Glutamatergic neuron (in vitro differentiated cells): ENCODE measurements at places on chromosomes 13 and 19. TPM values are rescaled to one million over a fixed set of nuclear protein-coding genes. Genes with fewer than 3 reads are reported as not detected.
A peak's percentile ranks its signal among the peaks of the same experiment; 100 is the strongest.

RAB20 gene
- 1.7 TPM for total RNA-seq

DNA sequence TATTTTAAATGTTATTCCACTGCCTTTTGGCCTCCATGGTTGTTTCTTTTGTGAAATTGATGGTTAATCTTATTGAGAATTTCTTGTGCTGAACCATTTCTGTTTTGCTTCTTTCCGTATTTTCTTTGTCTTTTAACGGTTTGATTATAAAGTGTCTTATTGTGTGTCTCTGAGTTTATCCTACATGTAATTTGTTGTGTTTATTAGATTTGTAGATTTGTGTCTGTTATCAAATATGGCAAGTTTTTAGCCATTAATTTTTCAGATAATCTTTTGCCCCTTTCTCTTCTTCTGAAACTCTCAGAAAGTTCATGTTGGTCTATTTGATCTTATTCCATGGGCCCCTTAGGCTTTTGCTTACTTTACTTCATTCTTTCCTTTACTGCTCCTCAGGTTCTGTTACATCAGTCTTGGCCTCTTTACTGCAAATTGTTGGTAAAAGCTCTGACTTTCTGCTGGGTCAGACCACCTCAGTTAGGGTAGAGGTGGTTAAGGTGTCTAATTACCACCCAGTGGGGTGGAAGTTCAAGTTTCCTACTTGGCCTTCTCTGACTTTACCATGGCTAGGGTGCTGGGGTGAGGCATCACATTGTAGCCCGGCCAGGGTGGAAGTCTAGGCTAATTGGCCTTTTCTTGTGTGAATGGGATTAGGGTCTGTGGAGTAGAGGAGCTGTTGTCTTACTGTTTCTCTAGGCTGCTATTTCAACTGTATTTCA, 58.3 kb downstream of the ZMYM2 start:
- H3K27ac ChIP-seq, result no peak overlapping the region
- peaks cover 40% of the 10 kb centered on the region for H3K36me3 ChIP-seq
- no peak for DNase-seq
- peaks cover 7% of the 10 kb centered on the region for H3K27me3 ChIP-seq

OR7A10 gene
- total RNA-seq, result not detected

BBC3 gene
- 37.0 TPM for total RNA-seq

ATF5 gene
- total RNA-seq, result 138 TPM

FREM2 gene
- total RNA-seq, result 0.54 TPM

DNA sequence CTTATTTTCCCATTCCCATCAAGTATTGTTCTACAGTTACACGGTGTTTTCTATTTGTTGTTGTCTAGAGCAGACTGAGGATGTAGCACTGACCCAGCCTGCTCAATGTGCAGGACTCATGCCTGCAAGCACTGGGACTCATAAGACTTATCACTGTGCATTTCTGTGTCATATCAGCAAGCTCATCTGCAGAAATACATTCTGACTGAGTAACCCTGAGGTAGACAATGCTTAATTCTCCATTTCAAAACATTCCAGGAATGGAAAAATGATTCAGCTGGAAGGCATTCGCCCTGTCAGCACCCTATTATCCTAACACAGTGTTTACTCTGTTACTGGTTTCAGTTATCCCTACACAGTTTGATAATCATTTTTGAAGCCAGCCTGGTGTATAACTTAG, 2506.4 kb downstream of the PCDH9 start:
- no peak overlapping the region for H3K4me3 ChIP-seq
- peaks cover 3% of the 10 kb centered on the region for H3K4me1 ChIP-seq
- no peaks in the 10 kb centered on the region for H3K36me3 ChIP-seq
- no peaks in the 10 kb centered on the region for H3K27me3 ChIP-seq
- DNase-seq, result no peak
- no peak overlapping the region for H3K27ac ChIP-seq

DNA sequence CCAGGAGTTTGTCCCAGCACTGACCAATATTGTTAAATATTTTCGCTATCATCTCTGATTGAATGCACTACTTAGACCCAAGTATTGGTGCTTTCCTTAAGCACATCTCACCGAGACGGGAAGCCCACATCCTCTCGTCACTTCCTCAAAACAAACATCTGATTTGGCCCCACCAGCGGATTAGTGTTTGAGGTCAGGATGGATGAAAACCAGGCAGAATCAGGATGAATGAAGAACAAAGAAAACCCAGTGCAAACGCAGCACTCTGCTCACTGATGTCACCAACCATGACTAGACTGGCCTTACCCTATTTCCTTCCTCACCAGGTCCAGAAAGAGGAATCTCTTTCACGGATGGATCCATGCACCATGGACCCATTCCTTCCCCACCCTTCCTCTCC, 6.0 kb downstream of the PLAUR start:
- no peaks in the 10 kb centered on the region for H3K4me1 ChIP-seq
- DNase-seq, result no peak
- H3K36me3 ChIP-seq, result peaks cover 6% of the 10 kb centered on the region
- no peak overlapping the region for H3K4me3 ChIP-seq
- H3K27ac ChIP-seq, result no peak overlapping the region

GRCh38 chr19:29771708-29772414, 39.9 kb upstream of the CCNE1 start:
- H3K27ac ChIP-seq, result no peak overlapping the region
- H3K36me3 ChIP-seq, result no peaks in the 10 kb centered on the region
- peak overlapping the region; percentile 40 for H3K4me3 ChIP-seq
- peak; percentile 78 for DNase-seq
- H3K4me1 ChIP-seq, result peaks cover 6% of the 10 kb centered on the region

DNA sequence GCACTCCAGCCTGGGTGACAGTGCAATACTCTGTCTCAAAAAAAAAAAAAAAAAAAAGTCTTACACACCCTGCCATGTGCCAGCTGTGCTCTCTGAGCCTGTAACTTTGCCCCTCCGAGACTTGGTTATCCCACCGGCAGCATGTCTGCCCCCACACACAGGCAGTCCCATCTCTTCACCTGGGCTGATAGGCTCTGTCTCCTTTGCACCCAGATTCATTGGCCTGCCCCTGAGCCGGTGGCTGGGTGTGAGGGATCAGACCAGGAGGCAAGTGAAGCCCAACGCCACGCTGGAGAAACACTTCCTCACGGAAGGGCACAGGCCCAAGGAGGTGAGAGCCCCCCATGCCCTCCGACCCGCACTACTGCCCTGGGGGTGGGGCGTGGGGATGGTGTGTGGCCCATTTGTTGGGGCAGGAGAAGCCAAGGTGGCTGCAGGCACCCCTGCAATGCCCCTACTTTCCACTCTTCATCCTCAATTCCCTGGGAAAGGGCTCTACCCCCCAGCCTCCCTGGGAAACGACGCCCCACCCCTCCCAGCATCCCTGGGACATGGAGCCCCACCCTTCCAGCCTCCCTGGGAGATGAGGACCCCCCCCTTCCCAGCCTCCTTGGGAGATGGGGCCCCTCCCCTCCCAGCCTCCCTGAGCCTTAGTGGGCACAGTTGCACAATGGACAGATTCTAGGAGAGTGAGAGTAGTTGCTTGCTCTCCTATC, 45.3 kb downstream of the CERS4 start:
- H3K4me3 ChIP-seq, result no peak overlapping the region
- no peak for DNase-seq
- H3K27ac ChIP-seq, result no peak overlapping the region
- H3K27me3 ChIP-seq, result peaks cover 5% of the 10 kb centered on the region

DNA sequence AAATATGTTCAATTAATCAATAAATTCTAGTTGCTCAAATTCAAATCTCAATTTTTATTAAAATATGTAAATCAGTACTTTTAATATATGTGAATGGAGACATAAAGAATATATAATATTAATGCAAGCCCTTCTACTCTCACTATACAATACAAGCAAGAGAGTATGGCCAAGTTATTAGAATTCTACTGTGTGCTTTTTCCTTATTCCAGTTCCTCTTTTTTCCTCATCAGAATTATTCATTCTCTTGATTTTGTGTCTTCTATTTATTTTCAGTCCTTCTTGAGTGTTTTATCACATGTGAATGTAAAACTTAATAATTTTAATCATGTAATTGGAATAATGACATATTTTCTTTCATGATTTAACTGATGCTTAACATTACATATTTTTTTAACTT, 276.8 kb downstream of the PCDH20 start:
- no peaks in the 10 kb centered on the region for H3K27me3 ChIP-seq
- no peak overlapping the region for H3K4me3 ChIP-seq
- DNase-seq, result no peak
- H3K36me3 ChIP-seq, result no peaks in the 10 kb centered on the region

GRCh38 chr19:12990853-12991252, 4.4 kb upstream of the NFIX start:
- peaks cover 29% of the 10 kb centered on the region for H3K27me3 ChIP-seq
- no peak overlapping the region for H3K4me3 ChIP-seq
- H3K36me3 ChIP-seq, result peaks cover 5% of the 10 kb centered on the region
- peaks cover 3% of the 10 kb centered on the region for H3K4me1 ChIP-seq

LAMP1 gene
- total RNA-seq, result 113 TPM

GRCh38 chr13:27309401-27309958, 38.9 kb downstream of the RASL11A start:
- no peak for DNase-seq
- H3K27me3 ChIP-seq, result peaks cover 2% of the 10 kb centered on the region
- no peak overlapping the region for H3K27ac ChIP-seq
- no peaks in the 10 kb centered on the region for H3K36me3 ChIP-seq
- H3K4me3 ChIP-seq, result no peak overlapping the region
- H3K4me1 ChIP-seq, result no peaks in the 10 kb centered on the region

GRCh38 chr19:1847684-1848398, 442 bp downstream of the REXO1 start:
- peak overlapping the region; percentile 98 for H3K4me3 ChIP-seq
- no peaks in the 10 kb centered on the region for H3K36me3 ChIP-seq
- peak overlapping the region; percentile 95 for H3K27ac ChIP-seq
- DNase-seq, result peak; percentile 76

DNA sequence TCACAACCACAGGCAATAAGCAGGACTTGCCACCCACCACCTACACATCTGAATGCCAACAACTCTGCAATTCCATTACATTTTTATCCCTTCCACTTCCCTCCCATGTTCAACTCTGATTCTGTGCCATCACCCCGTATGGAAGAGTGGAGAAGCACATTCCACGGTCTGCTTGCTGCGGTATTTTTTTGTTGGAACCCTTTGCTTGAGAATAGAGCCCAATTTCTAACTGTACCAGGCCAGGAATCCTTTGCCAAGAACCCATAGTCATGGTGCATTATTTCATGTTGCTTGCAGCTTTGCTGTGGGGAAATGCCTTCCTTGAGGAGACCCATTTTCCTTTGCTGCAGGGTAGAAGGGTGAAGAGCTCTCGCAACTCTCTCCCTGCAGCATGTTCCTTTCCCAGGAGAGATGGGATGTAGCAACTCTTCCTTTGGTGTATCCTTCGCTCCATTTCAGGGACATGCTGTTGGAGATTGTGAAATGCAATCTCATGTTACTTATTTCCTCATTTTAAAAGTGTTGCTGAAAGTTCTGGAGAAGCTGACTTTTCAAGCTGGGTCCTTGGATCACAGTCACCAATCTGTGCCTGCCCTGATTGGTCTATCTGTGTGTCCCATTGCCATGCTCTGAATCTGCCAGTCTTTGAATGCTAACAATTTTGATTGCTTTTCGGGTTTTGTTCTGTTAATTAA, 69.8 kb upstream of the STARD13 start:
- no peak overlapping the region for H3K27ac ChIP-seq
- no peaks in the 10 kb centered on the region for H3K36me3 ChIP-seq
- H3K4me1 ChIP-seq, result peaks cover 22% of the 10 kb centered on the region
- peaks cover 2% of the 10 kb centered on the region for H3K27me3 ChIP-seq
- no peak overlapping the region for H3K4me3 ChIP-seq
- DNase-seq, result no peak

DNA sequence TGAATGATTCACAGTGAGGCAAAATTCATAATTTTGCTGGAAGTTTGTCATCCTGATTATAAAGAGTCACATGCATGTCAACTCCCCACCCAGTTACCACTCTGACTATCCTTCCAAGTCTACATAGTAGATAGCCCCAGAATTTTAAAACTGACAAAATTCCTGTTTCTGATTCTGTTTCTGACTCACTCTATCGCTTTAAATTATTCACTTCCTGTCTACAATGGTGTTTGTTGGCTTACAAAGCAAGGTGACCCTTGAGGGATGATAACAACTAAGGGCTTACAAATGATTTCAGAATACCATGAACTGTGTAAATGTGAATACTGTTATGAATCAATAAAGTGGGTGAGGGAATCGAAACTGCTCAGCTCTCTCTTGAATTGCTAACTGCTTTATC, 98.7 kb upstream of the KL start:
- H3K27me3 ChIP-seq, result peaks cover 2% of the 10 kb centered on the region
- H3K4me1 ChIP-seq, result no peaks in the 10 kb centered on the region
- H3K4me3 ChIP-seq, result no peak overlapping the region

LRRC63 gene
- total RNA-seq, result not detected

DNA sequence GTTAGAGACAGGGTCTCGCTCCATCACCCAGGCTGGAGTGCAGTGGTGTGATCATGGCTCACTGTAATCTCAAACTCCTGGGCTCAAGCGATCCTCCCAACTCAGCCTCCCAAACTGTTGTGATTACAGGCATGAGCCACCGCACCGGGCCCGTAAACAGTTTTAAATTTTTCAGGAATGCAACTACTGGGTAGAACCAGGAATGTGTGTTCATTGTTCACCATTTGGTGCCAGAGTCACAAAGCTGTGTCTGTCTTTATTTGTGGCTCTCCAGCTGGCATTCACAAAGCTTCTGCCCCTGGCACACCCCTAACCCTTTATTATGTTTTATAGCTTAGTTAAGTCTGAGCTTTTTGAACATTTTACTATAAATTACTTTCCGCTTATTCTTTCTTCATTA, 19.8 kb upstream of the ACP7 start:
- H3K4me1 ChIP-seq, result no peaks in the 10 kb centered on the region
- no peak for DNase-seq
- H3K27me3 ChIP-seq, result no peaks in the 10 kb centered on the region
- H3K27ac ChIP-seq, result no peak overlapping the region
- no peaks in the 10 kb centered on the region for H3K36me3 ChIP-seq

ZNF235 gene
- total RNA-seq, result 14.4 TPM

GRCh38 chr19:46113726-46114125, 10.8 kb downstream of the IGFL3 start:
- H3K27me3 ChIP-seq, result peaks cover 2% of the 10 kb centered on the region
- no peaks in the 10 kb centered on the region for H3K4me1 ChIP-seq
- no peak for DNase-seq
- no peak overlapping the region for H3K4me3 ChIP-seq

- no peaks in the 10 kb centered on the region for H3K36me3 ChIP-seq
- no peaks in the 10 kb centered on the region for H3K27me3 ChIP-seq
- H3K4me1 ChIP-seq, result peaks cover 17% of the 10 kb centered on the region
- H3K27ac ChIP-seq, result peak overlapping the region; percentile 1
- peak; percentile 84 for DNase-seq
Observed at GRCh38 chr19:48997972-48998371, 4.3 kb downstream of the RUVBL2 start.

DNA sequence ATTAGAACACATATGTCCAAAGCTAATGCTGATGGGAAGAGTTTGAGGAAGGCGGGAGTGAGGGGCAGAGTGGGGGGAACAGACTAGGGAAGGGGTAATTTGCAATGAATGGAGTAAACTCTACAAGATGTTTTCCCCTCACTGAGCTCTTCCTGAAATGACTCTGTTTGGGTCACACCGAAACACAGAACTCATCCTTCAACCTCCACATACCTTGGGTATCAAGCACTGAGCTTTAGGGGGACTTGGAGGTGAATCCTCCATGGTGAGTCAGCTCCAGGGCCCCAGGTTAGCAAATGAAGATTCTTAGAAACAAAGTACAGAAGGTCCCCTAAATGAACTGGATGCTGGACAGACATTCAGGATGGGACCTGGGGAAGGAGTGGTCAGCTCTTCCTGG, 1.3 kb upstream of the SIGLEC10 start:
- H3K27ac ChIP-seq, result no peak overlapping the region
- no peak overlapping the region for H3K4me3 ChIP-seq
- H3K36me3 ChIP-seq, result no peaks in the 10 kb centered on the region
- H3K27me3 ChIP-seq, result peaks cover 4% of the 10 kb centered on the region
- H3K4me1 ChIP-seq, result no peaks in the 10 kb centered on the region
- DNase-seq, result no peak

- H3K4me3 ChIP-seq, result peak overlapping the region; percentile 78
- peaks cover 4% of the 10 kb centered on the region for H3K36me3 ChIP-seq
- H3K27ac ChIP-seq, result peak overlapping the region; percentile 99
- H3K4me1 ChIP-seq, result peaks cover 12% of the 10 kb centered on the region
- peaks cover 28% of the 10 kb centered on the region for H3K27me3 ChIP-seq
Observed at GRCh38 chr19:4633140-4633967, 6.0 kb upstream of the TNFAIP8L1 start.
